ENCODE measurements at places on chromosomes 4 and X.

GRCh38 chrX:25202827-25203226 lies 187.1 kb upstream of the ARX start:
- no peak for DNase-seq

- DNase-seq: no peak
Measured at GRCh38 chrX:149040873-149041535, 464.1 kb downstream of the IDS start.

GRCh38 chr4:4763822-4764557 lies 95.5 kb upstream of the MSX1 start:
- no peak for DNase-seq

GRCh38 chrX:107658660-107659059 lies 30.4 kb downstream of the PRPS1 start:
- no peak for DNase-seq

- DNase-seq: no peak
Measured at GRCh38 chrX:13015536-13016236, 28.7 kb downstream of the FAM9C start.

- no peak for DNase-seq
Measured at GRCh38 chr4:66777097-66777496, 768.2 kb downstream of the CENPC start.

- no peak for DNase-seq
Measured at GRCh38 chr4:81740487-81740886, 268.8 kb upstream of the RASGEF1B start.

DNA sequence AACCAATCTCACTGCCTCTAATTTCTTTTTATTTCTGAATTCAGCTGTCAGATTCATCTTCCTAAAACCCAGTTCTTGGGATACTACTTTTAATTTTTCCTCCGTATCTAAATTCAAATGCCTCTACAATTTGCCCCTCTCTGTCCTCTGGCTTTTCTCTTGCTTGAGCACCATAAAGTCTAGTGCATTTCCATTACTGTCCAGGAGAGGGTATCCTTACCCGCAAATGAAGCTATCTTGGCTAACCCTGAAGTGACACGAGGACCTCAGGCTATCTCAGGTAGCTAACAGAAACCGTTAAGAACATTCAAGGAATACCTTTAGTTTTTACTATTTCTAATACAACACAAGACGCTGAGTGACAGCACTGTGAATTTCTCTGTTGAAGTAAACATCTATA lies 49.4 kb upstream of the PRR32 start:
- DNase-seq: no peak

- DNase-seq: no peak
Measured at GRCh38 chr4:178316211-178316610, 874.0 kb upstream of the AGA start.

- no peak for DNase-seq
Measured at GRCh38 chr4:181659876-181660275, 583.3 kb upstream of the TENM3 start.

GRCh38 chrX:125727117-125727516 lies 407.4 kb downstream of the TEX13C start:
- DNase-seq: no peak

DNA sequence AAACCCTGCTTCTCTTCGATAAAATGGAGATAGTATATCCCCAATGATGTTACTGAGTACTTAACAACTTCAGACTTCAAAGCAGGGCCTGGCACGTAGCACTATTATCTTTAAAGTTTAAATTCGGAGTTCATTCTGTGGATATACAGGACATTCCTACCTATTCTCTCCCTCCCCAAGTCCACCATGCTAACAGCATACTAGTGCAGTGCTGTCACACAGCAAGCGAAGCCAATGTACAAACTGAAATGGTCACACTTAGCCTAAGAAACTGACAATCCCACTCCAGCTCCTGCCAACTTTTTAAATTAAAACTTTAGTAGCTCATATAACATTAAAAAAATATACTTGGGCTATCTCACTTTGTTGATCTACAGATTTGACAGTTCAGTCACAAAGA lies 1.2 kb upstream of the DNAJB14 start:
- no peak for DNase-seq

Measured in stimulated activated CD4-positive, alpha-beta T cell treated with anti-CD3 and anti-CD28 coated beads, Interleukin-1b, Interleukin-23, amount 100 ng/mL, for 48 hours (primary cell).